ENCODE measurements at places on chromosomes 6 and 20.
A peak's percentile ranks its signal among the peaks of the same experiment; 100 is the strongest.

DNA sequence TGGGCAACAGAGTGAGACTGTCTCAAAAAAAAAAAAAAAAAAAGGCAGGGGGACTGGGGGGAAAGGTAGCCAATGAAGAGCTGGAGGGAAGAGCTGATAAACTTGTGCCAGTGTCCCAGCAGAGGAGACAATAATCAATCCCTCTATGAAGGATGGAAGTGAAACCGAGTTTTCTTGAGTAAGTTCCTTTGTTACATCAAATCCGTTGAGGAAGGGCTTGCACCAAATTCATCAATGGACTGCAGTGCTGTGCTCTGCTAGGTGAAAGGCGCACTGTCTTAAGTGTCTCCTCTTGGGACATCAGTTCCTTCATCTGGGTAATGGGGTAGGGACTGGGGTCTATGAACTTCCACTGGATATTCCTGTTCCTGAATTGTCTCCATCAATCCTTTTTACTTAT lies 3.0 kb upstream of the CRIP3 start:
- DNase-seq: no peak

GRCh38 chr6:139632840-139633239 lies 258.4 kb upstream of the CITED2 start:
- no peak for DNase-seq

DNA sequence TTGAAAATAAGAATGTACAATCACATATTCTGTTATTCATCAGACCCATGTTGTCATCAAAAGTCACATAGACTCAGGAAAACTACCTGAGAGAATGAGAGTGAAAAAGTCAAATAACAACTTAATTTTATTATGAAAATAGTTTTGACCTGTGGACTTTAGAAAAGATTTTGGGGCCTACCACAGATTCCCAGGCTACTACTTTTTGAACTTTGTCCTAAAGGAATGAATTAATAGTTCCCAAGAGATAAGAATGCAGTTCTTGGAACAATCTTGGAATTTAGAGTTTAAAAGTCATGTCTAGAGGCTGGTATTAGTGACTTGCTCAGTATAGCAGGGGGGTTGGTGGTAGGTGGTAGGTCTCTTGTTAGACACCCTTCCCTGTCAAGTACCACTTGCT lies 3.3 kb downstream of the TAF8 start:
- DNase-seq: no peak

DNA sequence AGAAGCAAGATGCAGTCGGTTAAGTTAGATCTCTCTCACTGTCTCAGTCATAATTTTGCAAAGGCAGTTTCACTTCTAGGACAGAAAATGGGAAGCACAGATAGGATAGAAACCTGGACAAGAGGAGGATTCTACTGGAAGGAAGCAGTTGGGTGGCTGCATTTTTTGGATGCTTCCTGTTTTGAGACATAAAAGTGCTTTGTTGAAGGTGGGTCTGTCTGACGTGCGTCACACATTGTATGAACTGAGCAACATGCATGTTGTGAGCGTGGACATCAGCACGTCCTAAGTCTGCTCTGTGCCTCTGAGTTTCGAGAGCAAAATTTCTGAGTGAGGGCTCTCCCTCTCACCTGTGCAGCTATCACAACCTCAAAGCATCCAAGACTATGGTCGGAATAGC lies 68.7 kb upstream of the SNX9 start:
- no peak for DNase-seq

DNA sequence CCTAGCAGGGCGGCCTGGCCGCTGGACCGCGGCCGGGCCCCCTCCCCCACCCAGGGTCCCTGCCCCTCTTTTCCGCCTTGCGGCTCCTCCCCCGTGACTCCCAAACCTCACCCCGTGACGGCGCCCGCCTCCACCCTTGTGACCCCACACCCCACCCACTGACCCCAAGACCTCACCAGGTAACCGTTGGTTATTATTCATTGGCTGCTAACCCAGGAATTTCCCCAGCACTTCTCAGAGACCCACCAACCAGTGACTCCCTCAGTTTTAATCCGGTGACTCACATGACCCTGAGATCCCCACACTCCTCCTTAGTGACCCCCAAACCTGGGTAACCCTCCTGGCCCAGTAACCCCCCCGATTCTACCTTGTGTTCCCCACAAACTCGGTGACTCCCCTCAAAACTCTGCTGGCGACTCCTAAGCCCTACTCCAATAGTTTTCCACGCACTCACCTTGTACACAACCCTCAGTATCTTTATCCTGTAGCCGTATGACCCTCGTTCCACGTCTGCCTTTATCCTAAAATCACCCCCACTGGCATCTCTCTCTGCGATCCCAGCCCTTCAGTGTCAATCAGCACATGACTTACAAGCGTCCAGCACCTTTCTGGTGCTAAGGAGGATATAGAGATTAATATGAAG lies 534 bp downstream of the ZNF76 start:
- DNase-seq: peak; percentile 55

- DNase-seq: no peak
Observed at GRCh38 chr6:37793067-37793466, 26.5 kb upstream of the ZFAND3 start.

- no peak for DNase-seq
Observed at GRCh38 chr6:39543095-39543494, 182.1 kb downstream of the KIF6 start.

DNA sequence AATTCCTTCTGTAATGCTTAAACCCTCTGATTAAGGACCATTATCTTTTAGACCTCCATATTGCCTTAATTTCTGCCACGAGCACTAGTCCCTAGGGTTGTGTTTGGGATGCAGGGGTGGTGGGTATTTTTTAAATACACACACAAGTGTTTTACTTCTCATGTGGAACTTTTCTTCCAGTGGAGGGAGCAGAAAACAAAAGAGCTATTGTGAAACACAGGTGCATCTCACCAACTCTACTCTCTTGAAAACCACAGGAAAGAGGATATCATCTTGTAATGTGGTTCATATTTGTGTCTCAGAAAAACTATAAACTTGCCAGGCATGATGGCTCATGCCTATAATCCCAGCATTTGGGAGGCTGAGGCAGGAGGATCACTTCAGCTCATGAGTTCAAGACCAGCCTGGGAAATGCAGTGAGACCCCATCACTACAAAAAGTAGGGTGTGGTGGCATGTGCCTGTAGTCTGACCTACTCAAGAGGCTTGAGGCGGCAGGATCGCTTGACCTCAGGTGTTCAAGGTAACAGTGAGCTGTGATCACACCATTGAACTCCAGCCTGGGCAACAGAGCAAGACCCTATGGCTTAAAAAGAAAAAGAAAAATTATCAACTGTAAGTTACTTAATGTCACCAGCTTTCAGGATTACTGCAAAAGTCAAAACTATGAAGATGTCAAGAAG lies 37.3 kb downstream of the MRS2 start:
- DNase-seq: no peak

DNA sequence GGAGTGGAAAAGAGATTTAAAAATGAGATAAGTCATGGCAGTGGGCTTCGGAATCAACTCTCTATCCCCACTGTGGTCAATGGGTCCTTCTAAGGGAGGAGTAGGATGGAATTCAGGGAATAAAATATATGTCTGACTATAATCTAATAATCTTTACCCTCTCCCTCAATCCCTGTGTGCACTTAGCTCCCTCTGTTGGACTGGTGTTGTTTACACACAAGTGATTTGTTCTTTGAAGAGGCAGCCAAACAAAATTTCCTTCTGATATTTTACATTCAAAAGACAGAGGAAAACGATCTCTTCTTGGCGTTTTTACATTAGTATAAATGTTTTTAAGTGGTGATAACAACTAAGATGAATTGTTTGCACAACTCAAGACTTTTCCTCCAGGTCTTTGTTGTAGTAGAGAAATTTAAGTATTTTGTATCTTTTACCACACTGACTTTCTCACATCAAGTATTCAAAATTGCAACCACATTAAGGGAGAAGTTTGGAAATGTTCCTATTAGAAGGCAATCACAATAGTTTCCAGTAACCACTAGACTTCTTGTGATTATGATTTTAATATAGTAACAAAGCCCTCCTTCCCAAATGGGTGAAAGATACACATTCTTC lies 317.8 kb downstream of the CENPW start:
- DNase-seq: no peak

DNA sequence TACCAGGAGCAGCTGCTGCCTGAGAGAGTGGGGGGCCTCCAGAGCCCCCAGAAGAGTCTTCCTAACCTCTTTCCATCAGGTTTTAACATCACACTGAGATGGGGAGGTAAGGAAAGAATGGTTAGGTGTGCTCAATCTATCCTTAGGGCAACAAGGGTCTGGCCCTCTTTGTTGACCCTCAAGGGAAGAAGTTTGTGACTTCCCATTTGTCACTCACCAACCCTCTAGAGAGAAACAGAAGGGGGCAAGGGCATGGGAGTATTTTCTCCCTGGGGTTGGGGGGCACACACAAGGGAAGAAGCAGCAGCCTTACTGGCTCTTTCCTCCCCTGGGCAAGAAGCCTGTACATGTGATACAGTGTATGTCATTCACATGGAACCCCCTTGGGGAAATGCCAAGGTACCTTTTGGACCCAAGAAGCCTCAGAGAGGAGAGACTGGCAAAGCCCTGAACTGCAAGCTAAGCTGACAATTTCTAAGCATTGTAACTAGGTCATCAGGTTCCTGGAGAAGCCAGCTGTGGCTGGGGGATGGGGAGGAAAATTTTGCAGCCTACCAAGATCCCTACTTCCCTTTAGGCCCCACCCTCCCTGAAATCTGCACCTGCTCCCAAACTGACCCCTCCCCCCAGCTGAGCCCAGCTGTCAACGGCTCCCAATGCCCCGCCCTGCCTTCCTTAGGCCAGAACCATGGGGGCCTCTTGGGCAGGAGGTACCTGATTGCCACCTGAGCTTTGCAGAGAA lies 14.5 kb downstream of the BCL2L1 start:
- no peak for DNase-seq

- DNase-seq: peak; percentile 15
Observed at GRCh38 chr20:42461965-42462593, 727.6 kb downstream of the PTPRT start.

DNA sequence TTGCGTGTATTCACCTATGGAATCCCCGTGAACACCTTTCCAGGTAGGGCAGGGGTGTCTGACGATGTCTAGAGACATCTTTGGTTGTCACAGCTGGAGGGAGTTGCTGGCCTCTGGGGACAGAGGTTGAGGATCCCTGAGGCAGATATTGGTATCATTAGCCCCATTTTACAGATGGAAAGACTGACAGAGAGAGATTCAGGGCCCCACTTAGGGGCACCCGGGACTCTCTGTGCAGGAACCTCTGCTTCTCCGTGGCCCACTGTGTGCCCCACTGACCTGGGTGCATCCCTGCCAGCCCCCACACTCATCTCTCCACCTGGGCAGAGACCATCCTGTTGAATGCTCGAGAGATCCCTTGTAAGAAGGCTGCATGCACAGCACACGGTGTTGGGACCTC lies 111.2 kb downstream of the EDN3 start:
- DNase-seq: no peak

GRCh38 chr6:70119218-70119835 lies 183.6 kb downstream of the COL9A1 start:
- no peak for DNase-seq

- DNase-seq: no peak
Observed at GRCh38 chr6:127996925-127997324, 96.1 kb upstream of the THEMIS start.

GRCh38 chr20:40691566-40692239 lies 2.7 kb upstream of the MAFB start:
- no peak for DNase-seq

DNA sequence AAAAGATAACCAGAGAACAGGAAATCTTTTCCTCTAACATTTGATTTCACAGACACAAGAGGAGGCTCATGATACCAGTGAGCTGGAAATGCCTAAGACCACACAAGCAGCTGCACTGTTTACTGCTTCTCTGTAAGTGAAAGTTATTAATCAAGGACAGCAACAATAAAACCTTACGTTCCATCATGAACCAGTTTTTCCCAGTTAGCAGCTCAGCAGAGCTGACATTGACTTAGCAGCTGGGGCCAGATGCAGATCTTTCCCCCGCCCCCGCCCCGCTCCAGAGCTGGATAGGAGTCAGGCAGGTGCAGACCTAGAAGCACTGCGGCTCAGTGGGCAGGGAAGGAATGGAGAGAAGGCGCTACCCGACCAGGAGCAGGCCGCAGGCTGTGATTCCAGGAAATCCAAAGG lies 275.2 kb downstream of the GMDS start:
- DNase-seq: no peak

DNA sequence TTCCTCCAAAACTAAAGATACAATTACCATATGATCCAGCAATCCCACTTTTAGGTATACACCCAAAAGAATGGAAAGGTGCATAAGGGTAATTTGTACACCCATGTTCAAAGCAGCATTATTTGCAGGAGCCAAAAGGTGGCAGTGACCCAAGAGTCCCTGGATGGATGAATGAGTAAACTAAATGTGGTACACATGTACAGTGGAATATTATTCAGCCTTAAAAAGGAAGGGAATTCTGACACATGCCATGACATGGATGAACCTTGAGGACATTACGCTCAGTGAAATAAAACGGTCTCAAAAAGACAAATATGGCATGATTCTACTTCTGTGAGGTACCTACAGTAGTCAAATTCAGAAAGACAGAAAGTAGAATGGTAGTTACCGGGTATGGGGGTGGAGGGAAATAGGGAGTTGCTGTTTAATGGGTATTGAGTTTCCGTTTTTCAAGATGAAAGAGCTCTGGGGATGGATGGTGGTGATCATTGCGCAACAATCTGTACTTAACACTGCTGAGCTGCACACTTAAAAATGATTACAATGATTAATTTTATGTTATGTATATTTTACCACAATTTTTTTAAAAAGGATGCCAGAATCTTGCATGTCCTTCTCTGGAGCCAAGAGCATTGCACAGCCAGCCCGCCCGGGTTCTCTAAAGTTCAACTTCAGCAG lies 518.9 kb upstream of the JARID2 start:
- no peak for DNase-seq

DNA sequence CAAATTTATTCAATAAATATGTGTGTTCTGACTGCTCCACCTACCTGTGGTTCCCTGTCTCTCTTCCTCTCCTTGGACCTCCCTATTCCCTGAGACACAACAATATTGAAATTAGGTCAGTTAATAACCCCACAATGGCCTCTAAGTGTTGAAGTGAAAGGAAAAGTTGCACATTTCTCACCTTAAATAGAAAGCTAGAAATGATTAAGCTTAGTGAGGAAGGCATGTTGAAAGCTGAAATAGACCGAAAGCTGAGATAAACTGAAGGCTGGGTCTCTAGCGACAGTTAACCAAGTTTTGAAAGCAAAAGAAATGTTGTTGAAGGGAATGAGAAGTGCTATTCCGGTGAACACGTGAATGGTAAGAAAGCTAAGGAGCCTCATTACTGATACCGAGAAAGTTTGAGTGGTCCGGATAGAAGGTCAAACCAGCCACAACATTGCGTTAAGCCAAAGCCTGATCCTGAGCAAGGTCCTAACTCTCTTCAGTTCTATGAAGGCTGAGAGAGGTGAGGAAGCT lies 34.1 kb downstream of the UST start:
- DNase-seq: peak; percentile 73

- no peak for DNase-seq
Observed at GRCh38 chr6:75516757-75517156, 23.2 kb upstream of the FILIP1 start.

DNA sequence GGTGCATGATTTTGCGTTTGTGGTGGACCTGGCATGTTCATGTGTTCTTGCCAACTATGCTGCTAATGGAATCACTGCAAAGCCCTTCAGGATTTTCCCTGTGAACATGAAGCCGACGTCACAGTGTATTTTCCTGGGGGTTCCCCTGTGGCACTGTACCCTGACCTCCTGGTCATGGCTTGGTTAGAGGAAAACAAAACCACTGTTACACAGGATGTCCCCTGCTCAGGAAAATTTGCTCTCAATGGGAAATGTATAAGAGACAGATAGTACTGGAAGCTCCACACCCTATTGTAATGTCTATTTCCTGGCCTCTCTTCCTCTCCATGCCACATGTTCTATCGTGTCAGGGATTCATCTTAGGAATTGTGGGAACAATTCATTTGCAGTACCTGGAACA lies 19.7 kb downstream of the TSHZ2 start:
- DNase-seq: no peak

Measured in GM12878 (cell line).